Smooth muscle cell of trachea (primary cell): ENCODE measurements at places on chromosomes 7 and 10. TPM values are rescaled to one million over a fixed set of nuclear protein-coding genes. Genes with fewer than 3 reads are reported as not detected.

The GPNMB gene
- total RNA-seq: 288 and 440 TPM in 2 replicates

The R3HCC1L gene
- 17.5 and 20.2 TPM in 2 replicates for total RNA-seq

The CLRN3 gene
- total RNA-seq: not detected in 2 replicates

The AOC1 gene
- not detected in 2 replicates for total RNA-seq

The HOXA2 gene
- 1.3 and 2.6 TPM in 2 replicates for total RNA-seq

The ATOH7 gene
- total RNA-seq: 0.17 TPM in 1 of 2 replicates, not detected in the other

The OTUD1 gene
- 4.9 and 5.3 TPM in 2 replicates for total RNA-seq

The AMPH gene
- total RNA-seq: 4.7 and 7.8 TPM in 2 replicates

The NKX2-3 gene
- total RNA-seq: not detected in 2 replicates

The LRRN3 gene
- total RNA-seq: 1.8 and 3.2 TPM in 2 replicates

The LIPK gene
- not detected in 2 replicates for total RNA-seq
